ENCODE measurements at places on chromosomes 11 and 22.

- DNase-seq = no peak
These were observed 47.1 kb downstream of the BCR start for GRCh38 chr22:23227380-23227779.

GRCh38 chr11:59261150-59261549 lies 48.4 kb upstream of the MPEG1 start:
- DNase-seq = no peak

GRCh38 chr11:10019906-10020682 lies 273.9 kb downstream of the SBF2 start:
- DNase-seq = no peak

GRCh38 chr11:99554232-99554903 lies 533.6 kb downstream of the CNTN5 start:
- no peak for DNase-seq

DNA sequence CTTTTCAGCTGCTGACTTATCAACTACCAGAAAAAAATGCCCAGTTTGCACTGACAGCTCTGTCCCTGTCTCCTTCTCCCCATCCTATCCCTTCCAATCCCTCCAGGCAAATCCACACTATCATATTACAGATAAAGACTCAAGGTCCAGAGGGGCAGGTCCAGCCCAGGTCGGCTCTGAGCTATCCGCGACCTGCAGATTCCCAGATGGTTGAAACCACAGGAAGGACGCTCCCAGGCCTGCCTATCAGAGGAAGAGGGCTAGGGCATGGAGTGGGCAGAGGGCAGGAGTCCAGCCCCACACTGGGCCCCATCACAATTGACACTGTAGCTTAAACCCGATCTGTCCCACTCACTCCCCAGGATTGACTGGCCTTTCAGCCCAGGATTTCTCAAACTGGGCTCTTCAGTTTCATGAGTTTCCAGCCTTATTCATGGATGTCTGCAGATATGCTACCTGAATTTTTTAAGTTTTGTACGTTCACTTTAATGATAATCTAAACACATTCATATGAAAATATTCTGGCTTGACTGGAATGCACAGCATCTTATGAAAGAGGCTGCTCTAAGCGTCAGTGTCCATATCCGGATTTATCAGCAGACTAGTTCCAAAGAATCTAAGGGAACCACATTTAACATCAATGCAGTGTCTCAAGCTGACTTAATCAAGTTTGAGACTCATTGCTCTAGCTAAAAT lies 16.4 kb upstream of the FCHSD2 start:
- DNase-seq = no peak
